ENCODE measurements at places on chromosomes 6 and 20. TPM values are rescaled to one million over a fixed set of nuclear protein-coding genes. Genes with fewer than 3 reads are reported as not detected.

Gene RNF144B
- 2.0 TPM for total RNA-seq

Gene RPS10
- total RNA-seq: 674 TPM

Gene SLC16A10
- total RNA-seq: 7.6 TPM

Gene SCAF8
- total RNA-seq: 63.9 TPM

Gene IL17A
- not detected for total RNA-seq

Gene PIGU
- total RNA-seq: 15.2 TPM

Gene THBD
- total RNA-seq: 1.7 TPM

Gene UNC5CL
- total RNA-seq: 0.25 TPM

Gene CCR6
- total RNA-seq: not detected

Gene NR2E1
- total RNA-seq: 10.8 TPM

Gene LZTS3
- 15.0 TPM for total RNA-seq

Gene UCKL1
- 17.5 TPM for total RNA-seq

Gene HTR1E
- total RNA-seq: not detected

Gene SLC24A3
- 21.4 TPM for total RNA-seq

Gene RAD21L1
- total RNA-seq: under 0.01 TPM

Gene SLC22A1
- not detected for total RNA-seq

Gene KCNK5
- 0.25 TPM for total RNA-seq

Gene FAM50B
- 11.8 TPM for total RNA-seq

Gene MAD2L1BP
- 20.9 TPM for total RNA-seq

Gene PI16
- total RNA-seq: 0.25 TPM

Gene BANF2
- not detected for total RNA-seq

Gene TULP1
- under 0.01 TPM for total RNA-seq

Measured in temporal lobe (tissue), 4 donors.